Skeletal muscle tissue (tissue), 5 donors: ENCODE measurements at places on chromosomes 2 and 18. TPM values are rescaled to one million over a fixed set of nuclear protein-coding genes. Genes with fewer than 3 reads are reported as not detected.

LINC00305 gene
- total RNA-seq = not detected

COL5A2 gene
- 404 TPM for total RNA-seq

STARD6 gene
- total RNA-seq = not detected

NCKAP5 gene
- total RNA-seq = 5.7 TPM

BBS5 gene
- total RNA-seq = 8.4 TPM

PKDCC gene
- 89.2 TPM for total RNA-seq

KCNF1 gene
- total RNA-seq = 1.6 TPM

CAPN14 gene
- total RNA-seq = not detected

SIX3 gene
- not detected for total RNA-seq

PJVK gene
- 1.6 TPM for total RNA-seq

PFN4 gene
- total RNA-seq = not detected

ZBTB14 gene
- 6.8 TPM for total RNA-seq

CHN1 gene
- 7.8 TPM for total RNA-seq

FOXI3 gene
- total RNA-seq = not detected

COL4A3 gene
- under 0.01 TPM for total RNA-seq

GRHL1 gene
- total RNA-seq = under 0.01 TPM

FECH gene
- total RNA-seq = 50.6 TPM

ALK gene
- 0.52 TPM for total RNA-seq

ZDBF2 gene
- 12.0 TPM for total RNA-seq

SLC4A3 gene
- total RNA-seq = 2.1 TPM

CTIF gene
- 16.7 TPM for total RNA-seq

DCDC2C gene
- total RNA-seq = not detected

PDE1A gene
- 9.9 TPM for total RNA-seq

NRP2 gene
- 31.8 TPM for total RNA-seq

VIT gene
- 6.8 TPM for total RNA-seq

CENPA gene
- 2.6 TPM for total RNA-seq

TMEM247 gene
- total RNA-seq = not detected

ESPNL gene
- total RNA-seq = 1.6 TPM

TXNDC2 gene
- total RNA-seq = not detected

NT5DC4 gene
- not detected for total RNA-seq

ZC3H6 gene
- total RNA-seq = 4.7 TPM

RTP5 gene
- not detected for total RNA-seq

MAIP1 gene
- total RNA-seq = 15.1 TPM

LRP2 gene
- total RNA-seq = under 0.01 TPM

NAT8 gene
- not detected for total RNA-seq

CNDP1 gene
- total RNA-seq = not detected

CFAP221 gene
- total RNA-seq = 1.0 TPM

CHRND gene
- total RNA-seq = 32.9 TPM

IGFBP5 gene
- 260 TPM for total RNA-seq

ATP8B1 gene
- total RNA-seq = 4.7 TPM

CHST9 gene
- total RNA-seq = 0.52 TPM

PRKAG3 gene
- 9.9 TPM for total RNA-seq

TOGARAM2 gene
- 0.52 TPM for total RNA-seq

RAB6C gene
- total RNA-seq = not detected

POTEJ gene
- total RNA-seq = not detected

DAW1 gene
- total RNA-seq = not detected

CHRNG gene
- total RNA-seq = 35.5 TPM

SERPINB4 gene
- not detected for total RNA-seq
